ENCODE measurements at places on chromosomes 3 and 15.
A peak's percentile ranks its signal among the peaks of the same experiment; 100 is the strongest.

DNA sequence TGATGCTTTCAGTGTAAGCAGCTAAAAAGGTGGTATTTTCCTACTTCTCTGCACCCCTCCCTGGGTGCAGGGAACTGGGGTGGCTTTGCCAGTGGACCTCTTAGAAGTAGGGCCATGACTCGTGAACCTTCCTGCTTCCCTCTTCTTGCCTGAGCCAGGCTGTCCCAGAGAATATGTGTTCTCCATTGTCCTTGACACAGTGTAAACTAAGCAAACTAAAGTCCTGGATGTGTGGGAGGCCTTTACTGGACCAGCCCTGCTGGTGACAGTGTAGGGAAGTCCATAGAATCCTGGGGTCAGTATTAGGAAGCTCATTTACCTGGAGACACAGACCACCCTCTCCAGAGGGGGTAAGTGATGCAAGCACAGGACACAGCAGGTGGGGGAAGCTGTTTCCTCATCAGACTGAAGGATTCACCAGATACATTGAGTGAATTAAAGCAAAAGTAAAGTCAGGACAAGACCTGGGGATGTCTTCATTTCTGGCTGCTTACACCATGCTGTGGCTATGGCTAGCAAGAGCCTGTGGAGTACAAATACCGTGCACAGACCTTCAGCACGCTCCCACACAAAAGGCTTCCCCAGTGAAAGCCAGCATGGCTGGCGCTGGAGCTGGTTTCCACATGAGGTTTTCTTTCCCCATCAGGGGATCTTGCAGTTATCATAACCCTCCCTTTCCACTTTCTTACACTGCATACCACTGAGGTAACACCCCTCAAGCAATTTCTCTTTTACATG lies 64.8 kb upstream of the LPP start:
- no peak for DNase-seq

GRCh38 chr3:78426454-78426853 lies 1341.3 kb downstream of the ROBO1 start:
- DNase-seq, result no peak

DNA sequence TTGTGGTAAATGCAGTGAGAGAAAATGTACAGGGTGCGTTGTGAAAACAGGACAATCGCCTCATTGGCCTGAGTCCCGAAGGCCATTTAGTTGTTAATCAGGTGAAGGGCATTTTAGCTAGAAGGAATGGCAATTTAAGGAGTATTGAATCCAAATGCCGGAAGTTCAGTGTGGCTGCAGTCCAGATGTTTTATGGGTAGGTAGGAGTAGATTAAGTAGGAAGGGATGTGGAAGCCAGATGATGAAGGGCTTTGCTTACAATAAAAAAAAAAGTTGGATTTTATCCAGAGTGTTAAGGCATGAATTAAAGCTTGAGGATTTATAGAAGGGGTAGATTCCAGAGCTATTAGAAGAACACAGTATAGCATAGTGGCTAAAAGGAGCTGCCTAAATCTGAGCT lies 572.7 kb downstream of the NLGN1 start:
- no peak for DNase-seq

DNA sequence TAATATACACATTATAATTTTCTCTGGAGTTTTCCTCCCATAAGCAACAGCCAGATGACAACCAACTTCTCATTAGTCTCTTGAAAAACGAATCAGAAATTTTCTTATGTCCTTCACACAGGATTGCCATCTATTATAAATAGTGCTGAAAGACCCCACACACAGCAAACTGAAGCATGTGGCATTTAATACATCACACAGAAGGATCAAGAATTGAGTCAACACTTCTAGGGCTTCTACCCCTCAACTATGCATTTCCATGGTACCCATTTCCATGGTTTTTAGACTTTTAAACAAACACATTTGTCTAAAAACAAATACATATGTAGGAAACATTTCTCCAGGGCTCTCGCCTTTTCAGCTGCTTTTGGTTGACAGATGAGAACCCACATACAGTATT lies 282.1 kb downstream of the ZBTB20 start:
- DNase-seq, result no peak

- no peak for DNase-seq
These were observed 513.4 kb downstream of the ZNF385D start for GRCh38 chr3:21237638-21238037.

DNA sequence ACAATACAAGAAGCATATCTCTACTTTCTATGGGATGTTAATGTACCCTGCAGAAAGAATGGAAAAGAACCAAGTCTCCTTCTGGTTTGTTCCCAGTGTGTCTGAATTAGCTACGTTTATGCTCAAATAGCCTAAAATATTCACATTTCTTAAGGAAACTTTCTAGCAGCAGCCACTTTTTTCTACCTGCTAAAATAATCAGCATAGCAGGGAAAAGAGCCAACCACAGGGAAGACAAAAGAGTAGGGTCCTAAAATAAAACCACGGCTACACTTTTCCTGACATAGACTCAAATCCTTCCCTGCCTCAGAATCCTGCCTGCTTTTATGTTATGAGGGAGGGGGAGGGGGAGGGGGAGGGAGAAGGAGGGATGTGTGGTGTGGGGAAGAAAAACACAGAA lies 136.7 kb downstream of the GBE1 start:
- DNase-seq, result no peak

GRCh38 chr15:39135989-39136388 lies 444.9 kb upstream of the THBS1 start:
- DNase-seq, result peak; percentile 43

GRCh38 chr3:192879346-192880031 lies 38.2 kb downstream of the MB21D2 start:
- DNase-seq, result peak; percentile 100

GRCh38 chr3:170331143-170331542 lies 26.4 kb upstream of the SKIL start:
- DNase-seq, result no peak

GRCh38 chr3:73419942-73420341 lies 204.8 kb downstream of the PDZRN3 start:
- no peak for DNase-seq

DNA sequence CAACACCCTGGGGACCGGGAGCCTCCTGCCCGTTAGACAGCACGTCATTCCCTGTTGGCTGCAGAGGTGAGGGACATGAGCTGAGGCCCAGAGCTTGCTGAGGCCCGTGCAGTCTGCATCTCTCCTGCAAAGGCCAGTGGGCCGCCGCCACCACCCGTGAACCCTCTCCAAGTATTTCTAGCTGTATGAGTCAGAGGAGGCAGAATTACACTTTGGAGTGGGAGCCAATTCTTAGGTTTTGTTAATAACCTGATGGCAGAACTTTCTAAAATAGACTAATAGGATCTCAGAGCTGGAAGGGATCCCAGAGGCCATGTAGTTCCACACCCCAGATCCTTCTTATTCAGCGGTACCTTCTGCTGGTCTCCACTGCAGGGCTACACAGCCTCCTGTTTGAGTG lies 335.2 kb upstream of the CTDSPL start:
- no peak for DNase-seq

DNA sequence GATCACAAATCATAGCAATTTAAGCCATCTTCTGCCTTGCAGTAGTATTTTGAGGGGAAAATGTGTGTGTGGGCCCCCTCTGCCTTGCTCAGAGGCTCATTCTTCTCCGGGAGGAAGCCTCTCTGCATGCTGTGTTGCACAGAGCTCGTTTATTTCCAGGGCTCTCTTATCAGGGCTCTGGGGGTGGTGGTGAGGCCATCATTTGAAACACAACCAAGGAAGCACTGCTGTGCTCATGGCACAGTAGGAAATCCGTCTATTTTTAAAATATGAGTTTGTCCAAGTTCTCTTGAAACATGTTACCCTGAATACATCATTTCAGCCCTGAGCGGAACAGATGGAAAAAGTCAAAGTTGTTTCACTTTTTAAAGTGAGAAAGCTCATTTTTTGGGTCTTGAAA lies 369.0 kb upstream of the CFAP20DC start:
- DNase-seq, result no peak

GRCh38 chr3:49076646-49077045 lies 17.2 kb downstream of the QRICH1 start:
- no peak for DNase-seq

GRCh38 chr3:152348436-152349177 lies 79.9 kb downstream of the MBNL1 start:
- no peak for DNase-seq

- DNase-seq, result peak; percentile 97
These were observed 3.3 kb downstream of the RASSF1 start for GRCh38 chr3:50337175-50337861.

GRCh38 chr15:28960979-28961378 lies 75.2 kb downstream of the APBA2 start:
- peak; percentile 94 for DNase-seq

DNA sequence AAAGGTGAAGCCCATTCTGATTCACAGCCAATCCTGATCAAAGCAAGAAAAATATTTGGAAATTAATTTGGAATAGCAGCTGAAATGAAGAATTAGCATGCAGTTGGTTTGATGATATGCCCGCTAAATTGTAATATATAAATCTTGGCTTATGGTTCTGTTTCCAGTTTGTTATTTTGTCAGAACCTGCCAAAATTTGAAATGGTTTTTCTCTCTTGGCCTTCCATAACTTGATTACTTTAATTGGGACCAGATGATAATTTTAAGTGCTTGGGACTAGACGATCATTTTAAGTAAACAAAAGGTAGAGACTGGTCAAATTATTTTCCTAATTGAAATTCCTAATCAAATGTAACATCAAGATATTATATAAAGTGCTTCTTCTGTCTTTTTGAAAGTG lies 842.4 kb downstream of the TBL1XR1 start:
- DNase-seq, result no peak

GRCh38 chr3:64505419-64505818 lies 182.4 kb downstream of the ADAMTS9 start:
- no peak for DNase-seq

- DNase-seq, result no peak
These were observed 450.2 kb downstream of the RBMS3 start for GRCh38 chr3:29731050-29731449.

DNA sequence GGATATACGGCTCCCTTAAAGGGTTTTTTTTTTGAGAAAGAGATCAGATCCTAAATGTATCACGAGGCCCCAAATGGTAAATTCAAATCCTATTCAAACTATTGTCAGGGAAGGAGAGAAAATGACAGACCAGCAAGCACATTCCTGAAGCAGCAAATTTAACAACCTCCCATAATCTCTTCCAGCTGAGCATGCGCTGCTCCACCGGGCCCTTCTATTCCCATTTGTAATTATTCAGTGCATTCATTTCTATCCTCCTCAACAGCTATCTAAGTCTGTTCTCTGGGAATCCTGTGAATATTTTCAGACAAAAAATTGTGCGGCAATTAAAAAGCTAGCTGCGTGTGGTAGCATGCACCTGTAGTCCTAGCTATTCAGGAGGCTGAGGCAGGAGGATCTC lies 43.2 kb downstream of the MAGI1 start:
- DNase-seq, result no peak
